ENCODE measurements at places on chromosomes 13 and 19.

GRCh38 chr19:32129141-32129540, 216.3 kb upstream of the ZNF507 start:
- DNase-seq = no peak

DNA sequence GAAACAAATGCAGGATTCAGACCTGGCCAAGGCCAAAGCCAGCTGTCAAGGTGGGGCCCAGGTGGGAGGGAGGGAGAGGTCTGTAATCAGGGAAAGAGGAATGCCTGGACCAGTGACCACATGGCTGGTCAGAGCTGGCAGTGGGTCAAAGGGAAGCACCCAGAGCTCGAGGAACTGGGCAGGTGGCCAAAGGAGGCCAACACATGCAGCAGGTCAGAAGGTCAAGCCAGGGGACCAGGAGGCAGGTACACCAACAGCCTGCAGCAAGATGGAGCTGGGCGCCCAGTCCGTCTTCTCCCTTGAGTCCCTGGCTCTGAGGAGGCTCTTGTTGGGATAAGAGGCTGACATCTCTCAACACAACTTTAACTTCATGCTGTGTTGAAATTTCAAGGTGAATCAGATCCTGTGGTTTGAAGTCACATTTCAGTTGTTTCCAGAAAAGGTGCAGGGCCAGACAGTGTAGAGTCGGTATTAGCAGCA, 17.1 kb downstream of the GPATCH1 start:
- no peak for DNase-seq

DNA sequence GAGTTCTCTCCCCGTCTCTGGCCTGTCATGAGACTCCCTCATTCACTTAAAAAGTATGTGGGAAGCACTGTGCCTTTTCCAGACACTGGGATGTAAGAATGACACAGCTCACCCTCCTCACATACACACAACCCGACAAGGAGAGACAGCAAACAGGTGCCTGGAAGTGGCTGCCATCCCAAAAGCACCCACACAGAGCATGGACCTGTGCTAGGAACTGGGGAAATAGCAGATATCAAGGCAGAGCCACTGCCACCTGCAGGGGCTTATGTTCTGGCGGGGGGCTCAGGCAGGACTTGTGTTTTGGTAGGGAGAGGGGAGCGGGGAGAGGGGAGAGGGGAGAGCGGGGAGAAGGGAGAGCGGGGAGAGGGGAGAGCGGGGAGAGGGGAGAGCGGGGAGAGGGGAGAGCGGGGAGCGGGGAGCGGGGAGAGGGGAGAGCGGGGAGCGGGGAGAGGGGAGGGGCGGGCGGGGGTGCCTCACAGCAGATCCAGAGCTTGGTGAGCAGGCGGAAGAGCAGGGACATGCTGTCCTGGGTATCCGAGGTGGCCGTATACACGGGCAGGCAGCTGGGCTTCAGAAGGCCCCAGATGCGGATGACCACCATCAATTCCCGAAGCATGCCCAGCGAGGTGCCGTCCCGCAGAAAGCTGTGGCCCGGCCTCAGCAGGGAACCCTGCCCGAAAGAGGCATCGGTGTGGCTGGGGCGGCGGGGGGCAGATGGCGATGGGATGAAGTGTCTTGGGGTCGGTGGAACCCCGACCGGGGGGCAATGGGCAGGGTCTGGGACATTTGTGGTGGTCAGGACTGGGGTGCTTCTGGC, 12.2 kb downstream of the CFD start:
- DNase-seq = no peak

- no peak for DNase-seq
These were observed 1.5 kb upstream of the ELOF1 start for GRCh38 chr19:11560404-11561051.

DNA sequence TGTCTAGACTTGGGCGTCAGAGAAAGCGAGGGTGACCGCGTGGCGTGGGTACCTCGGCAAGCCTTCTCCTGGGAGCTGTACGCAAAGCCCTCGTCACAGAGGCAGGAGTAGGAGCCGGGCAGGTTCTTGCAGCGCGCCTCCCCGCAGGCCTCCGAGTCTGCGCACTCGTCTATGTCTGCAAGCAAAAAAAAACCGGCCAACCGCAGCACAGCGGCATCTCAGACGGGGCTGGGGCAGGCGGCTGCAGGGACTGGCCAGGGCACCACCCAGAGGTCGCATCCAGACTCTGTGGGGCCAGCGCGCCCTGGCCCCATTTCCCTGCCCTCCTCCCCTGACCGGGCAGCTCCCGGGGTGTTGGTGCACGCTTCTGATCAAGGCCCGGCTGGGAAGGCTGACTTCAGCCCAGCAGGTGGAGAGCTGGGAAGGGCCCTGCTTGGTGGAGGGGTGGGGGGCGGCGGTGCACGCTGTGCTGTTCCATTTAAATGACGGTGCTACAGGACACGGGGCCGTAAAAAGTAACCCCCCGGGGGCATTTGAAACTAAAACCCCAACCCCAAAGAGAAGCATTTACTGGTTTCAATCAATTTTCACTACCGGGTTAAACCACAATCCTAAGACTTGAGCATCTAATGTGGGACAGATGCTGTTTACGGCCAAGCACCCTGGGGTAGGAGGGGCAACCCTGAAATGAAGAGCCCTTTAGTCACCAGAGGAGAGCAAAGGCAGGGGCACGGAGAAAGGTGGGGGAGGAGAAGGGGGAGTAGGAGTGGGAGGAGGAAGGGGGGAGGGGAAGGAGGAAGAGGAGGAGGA, 28.2 kb downstream of the GAS6 start:
- peak; percentile 89 for DNase-seq

DNA sequence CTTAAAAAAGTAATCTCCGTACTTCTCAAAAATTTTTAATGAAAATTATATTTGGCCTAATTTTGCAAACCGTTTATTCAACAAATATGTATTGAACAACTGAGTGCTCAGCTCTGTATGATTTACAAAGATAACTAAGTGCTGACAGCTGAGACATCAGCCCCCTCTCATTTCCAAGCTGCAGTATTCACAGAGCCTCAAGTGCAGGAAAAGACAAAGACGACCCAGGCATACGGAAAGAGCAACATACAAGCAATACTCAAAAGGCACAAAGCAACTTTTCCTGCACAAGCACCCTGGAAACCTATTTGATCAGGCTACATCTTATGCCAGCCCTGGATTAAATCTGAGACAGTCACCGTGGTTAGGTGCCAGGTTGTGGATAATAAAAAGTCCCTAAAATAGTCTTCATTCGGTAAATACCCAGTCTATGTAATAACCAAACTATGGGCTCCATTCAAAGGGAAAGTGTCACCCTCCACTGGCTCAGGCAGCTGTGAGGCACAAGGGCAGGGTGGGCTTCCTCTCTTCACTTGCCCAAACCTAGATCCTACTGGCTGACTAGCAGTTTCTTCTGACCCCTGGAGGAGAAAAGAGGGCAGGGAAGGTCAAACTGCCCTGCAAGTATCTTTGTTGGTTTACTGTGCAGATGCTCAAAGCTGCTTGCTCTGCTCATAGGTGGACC, 65.5 kb downstream of the TBC1D4 start:
- no peak for DNase-seq

DNA sequence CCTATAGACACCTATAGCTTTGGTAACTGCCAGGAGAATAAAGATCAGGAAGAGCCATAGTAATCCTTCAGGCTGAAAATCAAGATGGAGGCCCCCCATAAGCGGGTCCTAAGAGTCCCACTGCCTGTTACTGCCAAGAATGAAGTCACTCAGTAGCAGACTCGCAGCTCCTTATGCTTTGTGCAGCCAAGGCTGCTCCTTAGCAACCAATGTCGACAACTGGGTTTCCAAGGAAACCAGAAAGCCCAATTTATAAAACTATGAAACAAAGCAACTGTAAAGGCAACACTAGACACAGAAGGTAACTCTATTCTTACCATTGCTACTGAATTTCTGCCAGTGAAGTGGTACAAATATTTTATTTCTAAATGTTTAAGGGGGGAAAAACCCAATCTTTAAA, 56.5 kb downstream of the DCLK1 start:
- no peak for DNase-seq

GRCh38 chr13:30871588-30872275, 34.3 kb upstream of the MEDAG start:
- DNase-seq = no peak

- no peak for DNase-seq
These were observed 1.1 kb downstream of the ARHGAP35 start for GRCh38 chr19:46861691-46862502.

GRCh38 chr13:66359910-66360552, 870.1 kb downstream of the PCDH9 start:
- DNase-seq = no peak

DNA sequence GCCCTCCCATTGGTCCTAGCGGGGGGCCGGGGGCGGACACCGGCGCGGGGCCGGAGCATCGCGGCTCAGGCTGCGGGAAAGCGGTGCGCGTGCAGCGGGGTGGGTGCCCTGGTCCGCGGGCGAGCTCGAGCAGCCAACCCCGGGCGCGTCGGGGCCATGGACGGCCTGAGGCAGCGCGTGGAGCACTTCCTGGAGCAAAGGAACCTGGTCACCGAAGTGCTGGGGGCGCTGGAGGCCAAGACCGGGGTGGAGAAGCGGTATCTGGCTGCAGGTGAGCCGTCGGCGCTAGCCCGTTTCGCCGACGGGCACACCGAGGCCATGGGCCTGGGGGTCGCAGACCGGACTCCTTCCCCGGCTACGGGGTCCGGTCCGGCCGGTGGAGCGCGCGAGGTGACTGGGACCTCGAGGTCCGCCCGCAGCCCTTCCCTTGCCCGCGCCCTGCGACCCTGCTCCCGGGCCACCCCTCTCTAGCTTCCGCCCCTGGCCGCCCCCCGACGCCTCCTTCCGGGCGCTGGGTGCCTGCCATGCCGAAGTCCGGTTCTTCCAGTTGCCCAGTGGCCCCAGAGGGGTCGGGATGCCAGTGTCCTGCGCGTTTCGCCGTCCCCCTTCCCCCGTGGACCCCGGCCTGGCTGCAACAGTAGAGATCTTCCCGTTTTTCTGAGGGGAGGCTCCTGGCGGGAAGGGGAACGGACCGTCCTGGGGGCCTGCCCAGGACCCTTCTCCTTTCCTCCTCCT, at the start of gene REEP6:
Gene REEP6, plus strand, starts transcription at position 68 of the 735 bp plus-strand sequence. Its CDS starts 89 bp downstream, at position 157.
- DNase-seq = no peak

GRCh38 chr19:16039545-16039944, 36.8 kb upstream of the TPM4 start:
- no peak for DNase-seq

- DNase-seq = no peak
These were observed 707.5 kb downstream of the SLITRK6 start for GRCh38 chr13:85091631-85092234.
